ENCODE measurements at places on chromosomes 5 and 9.

DNA sequence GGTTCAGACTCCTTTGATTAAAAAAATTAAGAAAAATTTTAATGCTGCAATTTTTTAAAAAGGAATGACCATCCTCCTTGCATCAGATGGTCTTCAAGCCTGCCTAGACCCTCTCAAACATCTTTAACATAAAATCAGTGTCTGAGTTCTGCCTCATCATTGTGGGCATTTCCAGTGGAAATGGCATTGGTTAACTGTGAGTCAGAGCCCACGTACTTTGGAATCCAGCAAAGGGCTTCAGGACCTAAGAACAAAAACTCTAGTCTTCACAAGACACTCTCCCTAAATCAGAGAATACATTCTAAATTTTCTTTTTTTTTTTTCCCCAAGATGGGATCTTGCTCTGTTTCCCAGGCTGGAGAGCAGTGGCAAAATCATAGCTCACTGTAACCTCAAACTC is 9.4 kb upstream of the C5orf15 start:
- no peak for DNase-seq

- no peak for DNase-seq
These were observed 58.6 kb downstream of the GCNT4 start for GRCh38 chr5:74993743-74994142.

- DNase-seq, result peak; percentile 36
These were observed 3.1 kb downstream of the EGFL7 start for GRCh38 chr9:136665704-136666371.

GRCh38 chr9:35617548-35617947 is 665 bp downstream of the CD72 start:
- DNase-seq, result no peak

Measured in CD4-positive, alpha-beta T cell treated with Interleukin-6 for 4 hours (primary cell).